Mesenteric fat pad (tissue), 1 donor: ENCODE measurements at places on chromosomes 4 and X. TPM values are rescaled to one million over a fixed set of nuclear protein-coding genes. Genes with fewer than 3 reads are reported as not detected.

The OTC gene
- total RNA-seq = not detected

The PGAM4 gene
- total RNA-seq = not detected

DNA sequence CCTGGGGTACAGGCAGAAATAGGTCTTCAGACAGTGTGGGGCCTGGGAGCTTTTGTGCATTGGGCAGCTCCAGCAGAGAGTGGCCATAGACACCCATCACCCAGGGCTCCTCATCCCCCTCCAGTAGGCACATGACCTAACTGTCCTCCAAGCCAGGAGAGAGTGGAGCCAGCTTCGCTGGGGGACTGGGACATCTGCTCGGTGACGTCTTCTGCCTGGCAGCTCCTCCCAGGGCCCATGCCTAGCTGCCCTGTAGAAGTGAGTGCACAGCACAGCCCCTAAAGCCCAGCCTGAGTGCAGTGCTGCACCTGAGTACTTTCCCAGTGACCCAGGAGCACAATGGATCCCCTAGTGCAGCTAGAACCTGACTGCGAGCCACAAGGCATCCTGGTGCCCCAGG, 279.7 kb upstream of the SLC7A11 start:
- DNase-seq = no peak

DNA sequence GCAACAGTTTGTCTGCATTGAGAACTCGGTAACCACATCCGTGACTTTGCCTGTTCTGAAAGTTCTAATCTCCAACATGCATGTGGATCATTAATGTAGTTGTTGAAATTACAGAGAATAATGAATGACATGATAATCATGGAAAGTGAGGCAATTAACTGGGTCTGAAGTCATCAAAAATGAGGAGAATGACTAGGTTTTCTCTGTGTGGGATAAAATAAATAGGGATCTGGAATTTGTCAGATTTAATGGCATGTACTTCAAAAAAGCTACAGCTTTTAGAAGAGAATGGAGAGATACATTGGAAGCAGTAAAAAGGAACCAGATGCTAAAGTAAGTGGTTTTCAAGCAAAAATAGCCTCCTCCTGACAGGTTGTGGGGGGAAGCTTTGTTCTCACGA, 59.3 kb downstream of the AFM start:
- DNase-seq = no peak

- DNase-seq = no peak
These were observed 138.8 kb downstream of the CPZ start for GRCh38 chr4:8731364-8731763.

DNA sequence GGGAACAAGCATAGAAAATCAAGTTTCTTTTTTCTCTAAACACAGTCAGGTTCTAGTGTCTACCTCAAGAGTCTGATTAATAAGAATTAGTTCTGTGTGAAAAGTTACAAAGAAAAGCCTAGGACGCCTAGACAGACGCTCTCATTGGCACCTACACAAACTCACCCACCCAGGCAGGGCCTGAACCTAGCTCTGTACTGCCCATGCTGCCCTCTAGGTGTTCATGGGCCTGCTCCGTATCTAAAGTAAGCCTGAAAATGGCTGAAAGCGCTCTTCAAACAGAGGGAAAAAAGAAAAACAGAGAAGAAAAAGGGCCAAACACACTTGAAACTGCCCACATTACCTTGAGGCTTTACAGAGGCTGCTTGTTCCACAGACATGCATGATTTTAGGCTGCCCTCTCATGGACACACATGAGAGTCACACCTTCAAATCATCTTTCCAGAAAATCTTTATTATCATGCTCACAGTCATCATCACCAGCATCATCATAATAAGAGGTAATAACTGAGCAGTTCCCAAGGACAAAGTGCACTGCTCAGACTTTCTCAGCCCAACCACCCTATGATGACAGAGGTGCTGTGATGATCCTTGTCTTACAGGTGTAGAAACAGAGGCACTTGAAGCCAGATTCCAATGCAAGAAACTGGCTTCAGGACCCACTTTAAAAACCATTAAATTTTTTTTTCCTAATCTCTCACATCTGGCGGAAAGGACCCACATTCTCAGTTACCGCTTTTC, 49.6 kb downstream of the MAP7D2 start:
- no peak for DNase-seq

GRCh38 chrX:39928704-39929378, 168.9 kb downstream of the BCOR start:
- no peak for DNase-seq

DNA sequence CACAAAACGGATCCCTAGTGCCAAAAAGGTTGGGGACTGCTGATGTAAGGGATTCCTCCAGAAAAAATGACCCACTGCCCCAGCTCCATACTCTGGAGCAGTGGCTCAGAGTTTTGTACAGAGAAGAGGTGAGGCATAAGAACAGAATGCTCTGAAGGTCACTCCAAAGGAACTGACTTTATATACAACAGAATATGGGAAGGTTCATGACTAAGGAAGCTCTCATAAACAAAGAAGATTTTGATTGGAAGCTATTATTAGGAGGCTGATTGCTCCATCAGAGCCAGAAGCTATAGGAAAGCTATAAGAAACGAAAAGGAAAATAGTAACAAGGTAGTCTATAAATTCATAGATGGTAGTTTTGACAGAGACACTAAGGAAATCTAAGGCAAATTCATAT, 203.1 kb downstream of the SLC7A11 start:
- no peak for DNase-seq

DNA sequence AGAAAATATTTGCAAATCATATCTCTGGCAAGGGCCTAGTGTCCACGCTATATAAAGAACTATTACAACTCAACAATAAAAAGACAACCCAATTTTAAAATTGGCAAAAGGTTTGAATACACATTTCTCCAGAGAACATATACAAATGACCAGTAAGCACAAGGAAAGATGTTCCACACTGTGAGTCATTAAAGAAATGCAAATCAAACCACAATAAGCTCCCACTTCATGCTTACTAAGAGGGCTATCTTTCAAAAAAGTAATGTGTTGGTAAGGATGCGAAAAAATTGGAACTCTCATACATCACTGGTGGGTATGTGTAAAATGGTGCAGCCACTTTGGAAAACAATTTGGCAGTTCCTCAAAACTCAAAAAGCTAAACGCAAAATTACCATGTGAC, 884.0 kb upstream of the INTU start:
- DNase-seq = no peak

The MAGEA12 gene
- total RNA-seq = not detected

- no peak for DNase-seq
These were observed 311.1 kb downstream of the INPP4B start for GRCh38 chr4:142535009-142535408.

The CENPVL2 gene
- total RNA-seq = not detected

DNA sequence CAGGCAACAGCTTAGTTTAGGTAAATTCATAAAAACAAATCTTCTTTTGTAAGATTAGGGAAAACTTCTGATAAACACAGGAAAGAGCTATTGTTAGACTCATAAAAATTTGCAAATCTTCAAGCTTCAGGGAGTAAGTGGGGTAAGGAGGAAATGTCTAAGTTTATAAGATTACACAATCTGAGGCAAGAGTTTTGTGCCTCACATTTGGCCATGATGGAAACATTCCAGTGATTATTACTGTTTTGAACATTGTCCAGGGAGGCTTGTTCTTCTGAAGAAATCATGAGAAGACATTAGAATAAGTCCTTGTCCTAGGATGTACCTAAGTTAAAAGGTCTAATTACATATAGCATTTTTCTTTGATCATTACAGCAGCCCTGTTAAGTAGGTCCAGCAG, 72.8 kb downstream of the MAOB start:
- DNase-seq = no peak

DNA sequence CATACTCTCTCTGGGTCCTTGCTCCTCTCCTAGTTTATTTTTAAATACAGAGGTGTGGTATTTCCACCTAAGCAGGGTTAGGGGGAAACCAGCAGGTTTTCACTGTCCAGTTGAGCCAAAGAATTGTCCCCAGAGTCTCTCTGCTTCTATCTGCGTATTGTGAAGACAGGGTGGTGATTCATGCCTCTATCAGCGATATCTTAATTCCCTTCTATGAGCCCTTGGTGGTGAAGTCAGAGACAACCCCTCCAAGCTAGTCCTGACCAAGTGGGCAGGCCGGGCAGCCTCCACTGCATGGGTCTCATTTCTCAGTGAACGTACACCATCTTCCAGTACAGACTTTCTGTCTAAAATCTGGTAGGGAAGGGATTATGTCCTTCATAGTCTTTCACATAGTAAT, 100.5 kb upstream of the GPR34 start:
- no peak for DNase-seq

DNA sequence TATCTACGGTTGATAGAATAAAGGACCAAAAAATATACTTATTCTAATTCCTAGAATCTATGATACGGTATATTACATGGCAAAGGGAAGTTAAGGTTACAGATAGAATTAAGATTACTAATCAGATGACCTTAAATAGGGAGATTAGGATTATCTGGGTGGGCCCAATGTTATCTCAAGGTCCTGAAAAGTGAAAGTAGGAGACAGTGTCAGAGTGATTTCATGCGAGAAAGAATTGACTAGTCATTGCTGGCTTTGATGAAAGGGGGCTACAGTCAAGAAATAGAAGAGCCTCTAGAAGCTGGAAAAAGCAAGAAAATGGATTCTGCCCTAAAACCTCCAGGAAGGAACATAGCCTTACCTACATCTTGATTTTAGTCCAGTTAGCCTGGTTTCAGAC, 176.9 kb upstream of the PPP1R2C start:
- DNase-seq = no peak

- DNase-seq = no peak
These were observed 30.7 kb upstream of the SGMS2 start for GRCh38 chr4:107793996-107794395.

GRCh38 chr4:88908003-88908402, 149.0 kb downstream of the FAM13A start:
- DNase-seq = no peak

The RBMXL3 gene
- total RNA-seq = not detected

- no peak for DNase-seq
These were observed 97.0 kb upstream of the PTPN13 start for GRCh38 chr4:86497131-86497530.

The CYLC1 gene
- total RNA-seq = not detected

The SPATA4 gene
- not detected for total RNA-seq

DNA sequence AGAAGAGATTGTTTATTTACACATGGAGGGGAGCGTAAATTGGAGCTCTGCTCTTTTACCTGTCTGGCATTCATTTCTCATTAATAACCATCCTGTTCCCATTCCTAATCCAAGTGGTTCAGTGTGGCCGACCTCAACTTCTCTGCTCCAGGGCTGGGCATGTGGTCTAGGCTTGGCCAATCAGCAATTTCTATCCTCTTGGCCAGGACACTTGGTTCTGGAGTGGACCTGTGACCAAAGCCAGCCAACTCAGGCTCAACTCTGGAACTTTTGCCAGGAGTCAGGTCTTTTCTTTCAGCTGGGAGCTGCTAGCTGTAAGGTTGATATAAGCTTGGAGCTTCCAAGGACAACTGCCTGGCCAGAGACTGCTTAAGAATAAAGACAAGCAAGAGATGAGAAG, 15.6 kb upstream of the RASL11B start:
- DNase-seq = no peak

DNA sequence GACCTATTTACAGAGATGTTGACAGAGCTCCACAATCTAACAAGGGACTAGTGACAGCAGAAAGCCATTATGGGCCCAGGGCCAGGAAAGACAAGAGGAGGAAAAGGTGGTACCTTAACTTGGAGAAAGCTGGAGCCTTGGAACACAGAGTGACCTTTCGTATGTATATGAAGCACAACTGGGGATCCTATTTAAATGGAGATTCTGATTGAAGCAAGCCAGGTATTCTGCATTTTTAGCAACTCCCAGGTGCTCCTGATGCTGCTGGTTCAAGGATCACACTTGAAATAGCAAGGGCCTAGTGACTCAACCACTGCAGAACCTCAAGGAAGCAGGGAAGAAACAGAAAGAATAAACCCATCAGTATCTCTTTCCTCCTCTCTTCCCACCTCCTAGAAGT, 99.4 kb downstream of the TMEM47 start:
- no peak for DNase-seq

The PPEF2 gene
- not detected for total RNA-seq

The FAM9B gene
- not detected for total RNA-seq

- no peak for DNase-seq
These were observed 308.9 kb downstream of the GLUD2 start for GRCh38 chrX:121356139-121356849.

- no peak for DNase-seq
These were observed 6.3 kb upstream of the PGAM4 start for GRCh38 chrX:77975755-77976154.

GRCh38 chrX:26032111-26032912, 105.8 kb upstream of the MAGEB18 start:
- no peak for DNase-seq

The MAGEB2 gene
- not detected for total RNA-seq

The TIGD2 gene
- total RNA-seq = 4.3 TPM

DNA sequence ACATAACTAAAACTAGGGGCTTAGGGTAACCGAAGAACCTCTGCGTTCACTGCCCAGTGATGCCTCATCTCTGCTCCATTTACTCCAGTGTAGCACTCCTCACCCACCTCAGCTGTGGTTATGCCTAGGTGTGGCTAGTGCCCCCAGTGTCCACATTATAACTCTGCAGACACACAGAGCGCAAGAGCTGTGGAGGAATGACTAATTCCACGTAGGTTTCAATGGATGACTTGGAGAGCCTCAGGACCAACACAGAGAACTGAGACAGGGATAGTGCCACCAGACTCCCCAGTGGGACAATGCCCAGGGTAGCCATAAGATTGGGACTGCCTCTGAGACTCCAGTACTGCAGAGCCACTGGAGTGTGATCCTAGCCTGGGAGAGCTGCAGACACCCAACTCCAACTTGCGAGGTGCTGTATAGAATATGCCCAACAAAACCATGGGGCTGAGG, 542.4 kb upstream of the DIPK2B start:
- no peak for DNase-seq

DNA sequence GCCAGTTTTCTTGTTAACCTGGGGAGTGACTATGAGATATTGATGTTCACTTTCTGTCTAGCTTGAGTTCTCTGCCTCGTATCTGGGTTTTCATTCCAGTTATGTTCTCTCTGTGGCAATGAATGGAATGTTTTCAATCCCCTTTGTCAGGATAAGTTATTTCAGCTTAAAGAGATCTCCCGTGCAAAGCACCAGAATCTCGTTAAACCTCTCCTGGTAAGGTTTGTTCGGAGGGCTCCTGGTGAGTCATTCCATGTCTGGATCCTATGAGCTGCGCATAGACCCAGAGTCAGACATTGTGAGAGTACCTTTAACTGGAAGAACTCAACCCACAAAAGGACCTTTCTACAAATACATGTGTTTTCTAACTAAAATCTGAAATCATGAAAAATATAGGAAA, 51.0 kb downstream of the KDR start:
- no peak for DNase-seq

DNA sequence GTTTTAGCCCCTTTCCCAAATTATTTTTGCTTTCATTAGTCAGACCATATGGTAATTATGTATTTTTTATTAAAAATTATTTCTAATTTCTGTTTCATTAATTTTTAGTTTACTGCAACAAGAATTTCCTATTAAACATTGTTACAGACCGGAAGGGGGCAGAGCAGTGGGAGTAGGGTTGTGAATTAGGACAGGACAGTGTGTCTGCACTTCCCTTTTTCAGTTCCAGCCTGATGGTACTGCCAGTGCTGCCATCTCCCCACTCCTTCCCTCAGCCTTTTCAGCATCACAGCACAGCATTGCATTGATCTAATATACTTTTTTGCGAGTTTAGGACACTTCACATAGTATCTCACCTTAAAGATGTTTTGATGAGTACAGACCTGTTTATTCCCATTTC, 76.5 kb downstream of the STIM2 start:
- DNase-seq = no peak

- DNase-seq = no peak
These were observed 177.2 kb downstream of the AMELX start for GRCh38 chrX:11470250-11470974.
